ENCODE measurements at places on chromosomes 5 and 9.

DNA sequence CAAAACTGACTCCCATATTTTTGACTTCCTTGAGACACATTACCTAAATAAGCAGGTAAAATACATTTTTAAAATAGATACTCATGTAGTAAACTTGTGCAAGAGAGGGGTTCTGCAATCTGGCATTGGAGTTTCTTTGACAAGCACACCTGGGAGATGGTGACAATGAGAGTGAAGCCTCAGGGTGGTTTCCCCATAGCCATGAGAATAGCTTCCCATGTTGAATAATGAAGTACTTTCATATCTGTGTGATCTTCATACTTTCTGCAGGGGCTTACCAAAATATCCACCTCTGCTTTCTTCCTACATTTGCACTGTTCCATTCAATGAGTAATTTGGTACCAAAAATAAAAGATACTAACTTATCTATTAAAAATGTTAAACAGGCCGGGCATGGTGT lies 44.7 kb upstream of the VCAN start:
- DNase-seq, result no peak

GRCh38 chr9:24059651-24060050 lies 233.6 kb upstream of the ELAVL2 start:
- no peak for DNase-seq

DNA sequence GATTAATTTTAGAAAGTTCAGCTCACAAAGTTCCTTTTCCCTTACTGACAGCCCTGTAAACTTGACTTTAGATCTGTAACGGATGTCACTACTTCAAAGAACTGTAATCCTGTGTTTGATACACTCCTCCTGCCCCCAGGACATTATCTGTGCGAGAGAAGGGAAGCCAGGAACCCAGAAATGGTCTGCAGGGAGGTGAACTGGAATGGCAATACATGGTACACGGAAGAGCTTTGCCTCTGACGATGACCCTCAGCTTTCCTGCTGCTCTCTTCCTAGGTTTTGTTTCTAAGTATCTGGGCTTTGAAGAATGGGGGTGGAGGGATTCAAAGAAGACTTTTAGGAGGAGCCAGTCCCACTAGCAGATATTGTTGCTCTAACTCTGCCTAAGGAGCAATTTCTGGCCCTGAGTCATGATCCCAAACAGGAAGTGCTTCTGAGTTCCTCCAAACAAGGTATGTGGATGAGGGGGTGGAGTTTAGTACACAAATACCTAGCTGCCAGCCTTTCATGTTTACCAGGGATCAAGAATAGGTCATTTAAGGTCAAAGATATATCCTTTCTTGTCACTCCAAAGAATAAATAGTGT lies 43.4 kb upstream of the TMC1 start:
- DNase-seq, result no peak

DNA sequence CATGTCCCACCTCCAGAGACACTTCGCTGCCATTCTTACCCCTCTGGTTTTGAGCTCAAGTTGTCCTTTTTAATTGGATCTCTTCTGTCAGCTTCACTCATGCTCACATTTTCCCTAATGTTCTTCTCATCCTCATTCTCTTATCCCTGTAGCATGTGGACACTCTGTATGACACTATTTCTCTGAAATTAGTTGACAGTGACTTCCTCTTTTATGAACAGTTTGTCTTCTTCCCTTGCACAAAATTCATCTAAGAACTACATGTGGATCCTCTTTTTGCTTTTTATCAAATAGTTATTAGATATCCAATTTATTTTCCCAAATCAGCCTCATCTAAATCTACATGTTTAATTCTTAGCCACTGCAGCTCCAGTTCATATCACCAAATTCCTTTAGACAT lies 676.2 kb downstream of the MAT2B start:
- DNase-seq, result no peak

DNA sequence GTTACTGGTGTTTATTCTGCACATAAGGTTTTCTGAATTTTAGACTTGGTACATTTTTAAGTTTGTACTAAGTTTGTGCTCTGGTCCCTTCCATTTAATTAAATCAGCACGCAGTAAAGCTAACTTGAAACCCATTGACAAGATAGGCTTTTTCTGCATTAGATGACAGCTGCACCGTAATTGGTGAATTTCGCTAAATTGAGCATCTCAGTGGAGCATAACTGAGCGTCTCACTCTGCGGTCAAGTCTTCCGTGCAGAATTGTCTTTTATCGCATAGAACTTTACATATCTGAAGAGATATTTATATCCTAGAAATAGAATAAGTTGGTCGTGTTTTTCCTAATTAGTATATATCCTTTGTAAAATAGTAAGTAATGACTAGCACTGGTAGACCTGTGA lies 4.1 kb downstream of the SUB1 start:
- DNase-seq, result no peak

DNA sequence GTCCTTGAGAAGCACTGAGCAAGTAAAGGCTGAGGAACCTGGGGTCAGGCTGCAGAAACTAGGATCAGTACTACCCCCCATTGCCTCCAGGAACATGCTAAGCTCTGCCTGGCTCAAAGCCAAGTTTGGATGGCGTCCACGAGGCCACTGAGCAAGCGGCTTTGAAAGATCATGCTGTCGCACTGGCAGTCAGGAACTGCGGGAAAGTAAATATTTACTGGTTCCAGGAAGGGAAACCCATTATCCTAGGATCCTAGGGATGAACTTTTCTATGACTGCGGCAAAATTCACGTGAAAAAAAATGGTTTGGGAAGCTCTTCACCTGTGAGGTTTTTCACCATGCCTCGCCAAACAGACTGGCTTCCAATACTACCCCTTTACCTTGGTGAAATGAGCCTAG lies 75.3 kb upstream of the PJA2 start:
- DNase-seq, result no peak

GRCh38 chr9:112308588-112308987 lies 24.8 kb downstream of the PTBP3 start:
- no peak for DNase-seq

DNA sequence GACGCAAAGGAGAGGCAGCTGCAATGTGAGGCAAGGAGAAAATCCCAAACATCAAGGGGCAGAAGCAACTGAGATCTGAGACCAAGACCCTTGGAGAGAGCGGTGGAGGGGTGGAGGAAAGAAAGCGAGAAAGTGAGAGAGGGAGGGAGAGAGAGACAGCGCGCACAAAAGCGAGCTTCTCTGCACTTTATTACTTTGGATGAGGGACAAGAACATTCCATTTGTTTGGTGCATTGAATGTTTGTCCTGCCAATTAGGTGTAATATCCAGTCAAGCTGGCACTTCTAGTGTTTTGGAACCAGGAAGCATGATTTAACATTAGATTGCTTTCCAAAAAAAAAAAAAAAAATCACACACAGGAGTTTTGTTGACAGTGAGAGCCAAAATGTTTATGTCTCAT lies 1.4 kb downstream of the CAST start:
- DNase-seq, result no peak

GRCh38 chr9:100602342-100602801 lies 24.5 kb downstream of the CAVIN4 start:
- no peak for DNase-seq

DNA sequence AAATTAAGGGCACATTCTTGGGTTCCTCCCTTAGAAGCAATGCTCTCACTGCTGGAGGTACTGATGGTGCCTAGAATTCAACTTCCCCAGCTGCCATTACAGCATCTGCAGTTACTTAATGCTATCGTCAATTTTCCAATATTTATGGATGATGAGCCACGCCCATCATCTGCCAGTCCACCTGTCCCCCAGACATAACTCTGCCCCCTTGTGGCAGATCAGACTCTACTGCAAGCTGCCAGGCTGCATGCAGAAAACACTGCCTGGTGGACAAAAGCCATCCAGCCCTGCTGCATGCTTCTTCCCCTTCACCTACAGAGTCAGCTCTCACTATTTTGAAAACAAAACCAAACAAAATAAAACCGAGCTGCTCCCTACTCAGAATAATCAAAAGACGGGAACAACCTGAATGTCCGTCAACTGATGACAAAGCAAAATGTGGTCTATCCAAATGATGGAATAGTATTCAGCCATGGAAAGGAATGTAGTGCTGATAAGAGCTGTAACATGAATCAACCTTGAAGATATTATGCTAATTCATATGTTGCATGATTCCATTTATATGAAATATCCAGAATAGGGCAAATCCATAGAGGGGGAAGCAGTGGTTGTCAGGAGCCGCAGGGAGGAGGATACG lies 66.4 kb downstream of the RETREG1 start:
- DNase-seq, result no peak

GRCh38 chr5:54900984-54901725 lies 84.2 kb downstream of the ESM1 start:
- no peak for DNase-seq

- peak; percentile 83 for DNase-seq
Measured at GRCh38 chr5:172798422-172799215, 27.6 kb upstream of the DUSP1 start.

- no peak for DNase-seq
Measured at GRCh38 chr5:149860801-149861322, 83.7 kb downstream of the PDE6A start.

- DNase-seq, result no peak
Measured at GRCh38 chr9:121153642-121154041, 48.0 kb downstream of the RAB14 start.

DNA sequence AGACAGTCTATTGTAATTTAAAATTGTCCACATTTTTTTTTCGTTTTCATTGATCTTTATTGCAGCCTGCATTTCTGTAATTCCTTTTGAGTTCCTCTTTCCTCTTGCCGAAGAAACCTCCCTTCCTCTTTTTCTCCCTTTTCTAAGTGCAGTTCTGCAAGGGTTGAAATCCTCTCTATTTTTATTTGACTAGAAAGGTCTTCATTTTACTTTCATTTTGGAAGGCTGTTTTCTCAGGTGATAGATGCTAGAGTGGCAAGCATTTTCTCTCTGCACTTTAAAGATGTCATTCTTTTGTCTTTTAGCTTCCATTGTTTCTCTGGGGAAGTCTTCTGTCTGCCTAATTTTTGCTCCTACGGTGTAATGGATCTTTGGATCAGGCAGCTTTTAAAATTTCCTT lies 248.5 kb downstream of the SMARCA2 start:
- no peak for DNase-seq

- DNase-seq, result no peak
Measured at GRCh38 chr5:144368556-144368955, 197.9 kb downstream of the KCTD16 start.

GRCh38 chr5:56078278-56079156 lies 83.8 kb upstream of the IL6ST start:
- DNase-seq, result no peak

DNA sequence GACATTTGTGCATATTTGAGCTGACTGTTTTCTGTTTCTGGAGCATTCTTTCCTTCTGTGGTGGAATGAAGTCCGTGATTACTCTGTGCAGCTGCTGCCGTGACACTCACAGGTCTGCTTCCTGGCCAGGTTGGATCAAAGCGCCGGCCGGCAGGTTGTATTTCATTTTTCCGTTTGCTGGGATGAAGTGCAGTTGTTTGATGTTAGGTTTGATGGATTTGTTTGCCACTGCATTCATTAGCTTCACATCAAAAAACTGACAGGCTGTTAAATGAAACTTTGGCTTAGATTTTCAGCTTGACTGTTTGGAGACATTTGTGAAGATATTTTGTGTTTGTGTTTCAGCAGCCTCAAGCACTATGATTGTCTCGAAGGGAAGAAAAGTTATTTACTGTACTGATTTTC lies 140.1 kb downstream of the KDM4C start:
- no peak for DNase-seq

DNA sequence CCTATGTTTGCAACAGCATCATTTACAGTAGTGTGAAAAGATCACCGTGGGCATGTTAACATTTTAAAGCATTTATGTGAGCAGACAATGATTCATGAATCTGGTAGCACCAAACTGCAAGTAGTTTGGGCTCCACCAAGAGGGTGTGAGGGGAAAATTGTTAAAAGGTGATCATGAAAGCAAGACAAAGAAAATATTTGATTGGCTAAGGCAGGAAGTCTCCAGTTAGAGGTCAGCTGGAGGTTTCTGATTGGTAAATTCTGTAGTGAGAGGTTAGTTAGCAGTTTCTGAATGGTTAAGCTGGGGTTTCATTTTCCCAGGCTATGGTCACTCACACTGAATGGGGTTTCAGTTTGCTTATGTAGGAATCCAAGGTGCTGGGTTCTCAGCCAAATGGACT lies 13.5 kb upstream of the DRD1 start:
- DNase-seq, result no peak

GRCh38 chr9:102479191-102479590 lies 515.9 kb upstream of the CYLC2 start:
- DNase-seq, result no peak

DNA sequence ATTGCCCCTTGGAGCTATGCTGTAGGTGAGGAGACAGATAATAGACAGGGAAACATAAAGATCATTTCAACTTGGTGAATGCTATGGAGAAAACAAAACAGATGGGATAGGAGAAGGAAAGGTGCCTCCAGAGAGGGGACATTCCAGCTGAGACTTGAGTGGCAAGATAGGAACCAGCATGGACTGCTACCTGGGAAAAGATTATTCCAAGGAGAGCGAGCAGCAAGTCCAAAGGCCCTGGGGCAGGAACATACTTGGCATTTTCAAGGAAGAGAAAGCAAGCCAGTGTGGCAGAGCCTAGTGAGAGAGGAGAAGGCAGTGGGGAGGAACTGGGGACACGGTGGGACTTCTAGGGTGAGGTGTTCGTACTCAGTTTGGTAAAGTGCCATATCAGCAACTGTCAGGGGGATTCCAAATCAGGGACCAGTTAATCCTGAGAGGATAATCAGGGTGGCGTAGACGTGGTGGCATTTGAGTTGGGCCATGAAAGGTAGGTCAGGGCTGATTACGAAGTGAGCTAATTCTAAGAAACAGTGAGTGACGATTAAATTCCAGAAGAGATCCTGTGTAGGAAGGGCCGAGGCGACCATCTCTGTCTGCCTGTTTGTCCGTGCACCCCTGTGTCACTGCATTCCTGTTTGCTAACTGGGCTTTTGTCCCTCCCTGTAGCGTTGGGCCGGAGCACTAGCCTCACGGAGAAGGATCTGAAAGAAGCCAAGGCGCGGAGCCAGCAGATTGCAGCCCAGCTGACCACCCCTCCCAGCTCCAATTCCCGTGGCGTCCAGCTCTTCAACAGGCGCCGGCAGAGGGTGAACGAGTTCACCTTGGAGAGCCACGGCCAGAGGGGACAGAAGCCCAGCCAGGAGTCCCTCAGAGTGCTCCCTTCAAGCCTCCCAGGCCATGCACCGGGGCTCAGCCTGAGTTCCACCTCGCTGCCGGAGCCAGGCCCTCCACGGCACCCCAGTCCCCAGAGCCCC lies 7.1 kb downstream of the SYNPO start:
- DNase-seq, result no peak

Measured in AG04449 (cell line).